Activated naive CD4-positive, alpha-beta T cell treated with anti-CD3 and anti-CD28 coated beads, Interleukin-2, amount 50 U/mL, for 72 hours (primary cell): ENCODE measurements at places on chromosomes 4 and X. TPM values are rescaled to one million over a fixed set of nuclear protein-coding genes. Genes with fewer than 3 reads are reported as not detected.

GRCh38 chrX:109760922-109761250 is 27.8 kb upstream of the ACSL4 start:
- no peak for DNase-seq

- DNase-seq: no peak
These were observed 36.8 kb downstream of the RAP1GDS1 start for GRCh38 chr4:98298022-98298421.

- no peak for DNase-seq
These were observed 25.3 kb downstream of the LRP2BP start for GRCh38 chr4:185370268-185370949.

- DNase-seq: no peak
These were observed 153.1 kb downstream of the AMELX start for GRCh38 chrX:11446336-11446735.

- DNase-seq: no peak
These were observed 103.4 kb upstream of the PDLIM3 start for GRCh38 chr4:185638548-185639301.

DNA sequence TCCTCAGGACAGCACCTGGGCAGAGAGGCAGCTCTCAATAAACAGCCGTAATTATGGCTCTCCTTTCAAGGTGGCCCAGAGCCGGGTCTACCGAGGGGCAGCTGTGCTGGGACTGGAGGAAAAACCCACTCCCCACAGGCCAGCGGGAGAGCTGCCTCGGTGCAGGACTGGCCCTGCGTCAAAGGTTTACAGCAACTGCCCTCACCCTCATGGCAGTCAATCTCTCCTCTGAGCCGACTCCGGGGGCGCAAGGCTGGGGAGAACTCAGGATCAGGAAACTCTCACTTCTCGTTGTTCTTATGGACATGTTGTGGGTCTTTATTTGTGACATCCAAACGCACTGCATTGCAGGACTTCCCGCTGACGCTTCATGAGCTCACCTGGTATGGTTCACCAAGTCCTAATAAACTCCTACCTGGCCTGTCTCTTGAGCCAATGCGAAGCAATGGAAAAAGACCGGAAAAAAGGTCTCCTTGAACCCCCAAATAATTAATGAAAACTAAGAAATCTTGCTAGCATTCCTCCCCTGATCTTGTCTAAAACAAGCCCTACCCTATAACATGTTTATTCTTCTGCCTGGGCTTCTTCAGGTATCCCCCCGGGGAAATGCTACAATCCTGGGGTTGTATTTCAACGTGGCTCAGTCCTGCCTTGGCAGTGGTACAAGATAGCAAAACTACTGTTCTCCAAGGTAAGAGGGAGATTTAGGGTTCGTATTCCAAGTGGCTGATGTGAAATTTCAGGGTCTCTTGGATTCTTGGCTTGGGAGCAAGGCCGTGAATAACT is 50.1 kb upstream of the CDKN2AIP start:
- DNase-seq: no peak

GRCh38 chr4:107996949-107997788 is 7.5 kb downstream of the HADH start:
- no peak for DNase-seq

The ARHGEF6 gene
- 59.5 TPM for total RNA-seq
